ENCODE measurements at places on chromosomes 1 and 21.
A peak's percentile ranks its signal among the peaks of the same experiment; 100 is the strongest.

DNA sequence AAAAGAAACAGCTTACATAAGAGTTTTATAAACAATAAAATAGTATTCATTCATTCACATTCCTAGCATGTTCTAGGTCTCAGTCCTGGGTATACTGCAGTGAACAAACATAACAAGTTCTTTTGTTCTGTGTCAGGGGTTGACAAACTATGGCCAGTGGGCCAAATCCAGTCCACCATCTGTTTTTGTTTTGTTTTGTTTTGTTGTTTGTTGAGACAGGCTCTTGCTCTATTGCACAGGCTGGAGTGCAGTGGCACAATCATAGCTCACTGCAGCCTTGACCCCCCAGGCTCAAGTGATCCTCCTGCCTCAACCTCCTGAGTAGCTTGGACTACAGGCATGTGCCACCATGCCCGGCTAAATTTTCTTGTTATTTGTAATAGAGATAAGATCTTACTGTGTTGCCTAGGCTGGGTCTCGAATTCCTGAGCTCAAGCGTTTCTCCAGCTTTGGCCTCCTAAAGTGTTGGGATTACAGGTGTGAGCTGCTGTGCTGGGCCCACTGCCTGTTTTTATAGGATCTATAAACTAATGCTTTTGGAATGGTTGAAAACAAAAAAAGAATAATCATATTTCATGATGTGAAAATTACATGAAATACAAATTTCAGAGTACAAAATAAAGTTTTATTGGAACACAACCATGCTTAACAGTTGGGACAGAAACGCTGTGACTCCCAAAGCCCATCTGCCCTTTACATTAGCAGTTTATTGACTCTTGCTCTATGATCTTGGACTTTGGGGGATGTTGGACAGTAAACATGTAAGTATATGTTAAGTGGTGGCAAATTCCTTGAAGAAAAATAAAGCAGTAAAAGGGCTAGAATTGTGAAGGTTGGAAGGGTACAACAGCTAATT, 17.9 kb downstream of the CAPZA1 start:
- no peak for DNase-seq

DNA sequence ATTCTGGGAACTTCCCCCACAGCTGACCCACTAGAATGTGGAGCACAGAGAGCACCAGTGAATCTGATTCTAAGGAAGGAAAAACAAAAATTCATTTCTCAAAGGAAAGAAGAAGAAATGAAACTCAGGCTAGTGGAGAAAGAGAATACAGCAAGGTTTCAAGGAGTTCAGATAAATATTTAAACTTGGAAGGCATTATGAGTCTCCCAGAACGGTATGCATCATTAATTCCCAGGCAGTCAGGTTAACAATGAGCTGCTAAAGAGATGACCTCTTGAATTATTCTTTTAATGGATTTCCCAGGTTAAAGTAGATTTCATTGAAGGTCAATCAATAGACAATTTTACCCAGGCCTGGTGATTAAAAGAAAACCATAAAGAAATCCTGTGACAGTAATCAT, 103.6 kb upstream of the KAZN start:
- no peak for DNase-seq

DNA sequence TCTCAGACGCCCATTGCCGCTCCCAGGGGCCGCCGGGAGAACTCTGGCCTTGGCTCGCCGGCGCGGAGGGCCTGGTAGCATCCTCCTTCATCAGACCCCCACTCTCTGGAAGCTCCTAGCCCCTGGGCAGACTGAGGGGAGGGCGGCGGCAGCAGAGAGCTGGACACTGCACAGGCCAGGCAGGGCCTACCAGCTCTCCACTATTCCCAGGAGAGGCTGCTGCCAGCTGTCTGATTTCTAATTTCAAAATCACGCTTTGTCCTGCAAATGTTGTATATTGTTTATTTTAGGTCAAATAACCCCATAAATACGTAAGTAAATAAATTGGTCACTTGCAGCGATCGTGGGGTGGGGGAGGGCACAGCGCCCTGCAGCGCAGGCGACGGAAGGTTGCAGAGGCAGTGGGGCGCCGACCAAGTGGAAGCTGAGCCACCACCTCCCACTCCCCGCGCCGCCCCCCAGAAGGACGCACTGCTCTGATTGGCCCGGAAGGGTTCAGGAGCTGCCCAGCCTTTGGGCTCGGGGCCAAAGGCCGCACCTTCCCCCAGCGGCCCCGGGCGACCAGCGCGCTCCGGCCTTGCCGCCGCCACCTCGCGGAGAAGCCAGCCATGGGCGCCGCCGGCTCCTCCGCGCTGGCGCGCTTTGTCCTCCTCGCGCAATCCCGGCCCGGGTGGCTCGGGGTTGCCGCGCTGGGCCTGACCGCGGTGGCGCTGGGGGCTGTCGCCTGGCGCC, at the start of gene MTARC1:
Gene MTARC1, plus strand, starts transcription at position 577 of the 732 bp plus-strand sequence. Its CDS starts 32 bp downstream, at position 609.
- DNase-seq = peak; percentile 17

DNA sequence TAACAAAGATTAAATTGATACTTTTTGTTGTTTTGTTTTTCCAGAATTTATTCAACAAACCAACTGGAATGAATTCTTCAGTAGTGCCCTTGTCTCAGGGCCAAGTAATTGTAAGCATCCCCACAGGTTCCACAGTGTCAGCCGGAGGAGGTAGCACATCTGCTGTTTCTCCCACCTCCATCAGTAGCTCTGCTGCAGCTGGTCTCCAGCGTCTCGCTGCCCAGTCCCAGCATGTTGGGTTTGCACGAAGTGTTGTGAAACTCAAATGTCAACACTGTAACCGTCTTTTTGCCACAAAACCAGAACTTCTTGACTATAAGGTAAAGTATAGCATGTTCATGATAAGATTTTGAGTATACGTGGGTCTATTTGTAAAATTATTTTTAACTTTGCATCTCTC, 118.5 kb downstream of the ZMYM4 start:
- DNase-seq = no peak

DNA sequence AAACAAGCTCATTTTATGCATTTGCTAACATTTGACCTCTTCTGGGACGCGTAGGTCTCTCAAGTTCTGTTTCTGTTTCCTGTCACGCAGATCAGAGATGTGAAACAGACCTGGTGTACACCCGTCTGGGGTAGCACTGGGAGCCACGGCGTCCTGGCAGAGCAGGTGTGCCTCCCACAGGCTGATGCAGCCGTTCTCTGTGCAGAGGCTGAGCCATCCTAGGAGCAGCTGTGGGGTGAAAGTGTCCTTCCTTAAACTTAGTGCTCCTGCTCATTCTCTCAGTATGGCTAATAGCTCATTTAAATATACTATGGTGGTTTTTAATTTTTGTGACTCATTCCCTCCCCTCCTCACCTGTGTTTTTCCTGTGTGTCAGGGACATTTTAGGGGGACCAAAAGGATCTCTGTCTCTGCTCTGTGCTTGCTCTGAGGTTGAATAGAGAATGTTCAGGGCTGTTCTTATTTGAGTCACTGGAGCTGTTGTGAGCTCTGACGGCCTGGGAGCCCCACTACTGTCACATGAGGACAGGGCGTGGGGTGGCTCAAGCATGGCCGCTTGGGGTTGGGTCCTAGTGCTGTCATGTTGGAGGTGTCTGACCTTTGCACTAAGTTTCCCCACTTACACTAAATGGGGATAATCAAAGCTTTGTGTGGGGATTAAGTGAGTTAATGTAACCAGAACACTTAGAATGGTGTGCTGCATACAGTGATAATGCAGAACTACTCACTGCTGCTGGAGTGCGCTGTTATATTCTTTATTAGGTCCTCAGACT, 43.0 kb downstream of the GALNT2 start:
- peak; percentile 90 for DNase-seq

GRCh38 chr1:66434096-66434495, 99.9 kb upstream of the SGIP1 start:
- no peak for DNase-seq

DNA sequence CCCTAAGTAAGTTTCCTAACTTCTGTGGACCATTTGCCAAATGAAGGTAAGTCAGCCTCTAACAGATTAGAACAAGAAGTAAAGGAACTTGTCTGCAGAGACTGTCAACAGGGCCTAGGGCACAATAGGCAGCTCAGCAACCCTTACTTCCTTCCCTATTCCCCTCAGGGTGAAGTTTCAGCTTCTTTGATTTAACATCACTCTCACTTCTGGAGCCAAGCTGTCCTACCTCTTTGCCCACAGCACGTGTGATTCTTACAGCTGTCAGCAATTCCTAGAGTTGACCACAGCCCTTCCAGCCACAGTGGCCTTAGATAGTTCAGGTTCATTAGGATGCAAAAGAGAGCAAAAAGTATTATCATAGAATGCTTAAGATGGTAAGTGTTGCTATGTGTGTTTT, 7.6 kb upstream of the EIF4G3 start:
- no peak for DNase-seq

DNA sequence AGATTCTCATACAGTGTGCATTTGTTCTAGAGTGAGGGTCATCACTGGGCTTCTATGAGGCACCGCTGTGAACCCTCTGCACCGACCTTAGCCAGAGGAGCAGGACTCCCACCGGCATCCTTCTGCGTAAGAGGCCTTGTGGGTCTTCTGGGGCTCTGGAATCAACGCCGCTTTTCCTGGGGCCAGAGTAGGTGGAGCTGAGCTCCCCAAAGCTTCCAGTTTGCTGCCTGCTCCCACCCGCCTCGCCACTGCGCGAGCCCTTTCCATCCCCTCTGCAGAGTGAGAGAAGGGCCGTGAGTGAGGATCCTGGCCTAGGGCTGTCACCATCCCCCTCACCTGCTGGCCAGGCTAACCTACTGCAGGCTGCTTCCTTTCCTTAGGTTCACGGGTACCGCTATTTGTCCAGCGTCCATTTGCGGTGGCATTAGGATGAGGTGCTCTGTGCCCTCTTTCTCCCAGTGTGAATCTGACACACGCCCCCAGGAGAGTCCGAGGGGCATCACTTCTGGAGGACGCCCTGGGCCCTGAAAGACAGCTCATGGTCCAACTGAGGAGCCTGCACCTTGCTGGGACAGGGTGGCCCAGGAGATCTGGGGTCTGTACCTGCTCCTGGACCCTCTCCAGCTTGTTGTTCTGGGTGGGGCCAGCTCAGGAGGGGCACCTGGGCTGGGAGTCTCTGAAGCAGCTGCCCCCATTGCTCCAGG, 36.2 kb downstream of the UMODL1 start:
- no peak for DNase-seq

- DNase-seq = no peak
Measured at GRCh38 chr1:89931964-89932363, 62.9 kb upstream of the ZNF326 start.

DNA sequence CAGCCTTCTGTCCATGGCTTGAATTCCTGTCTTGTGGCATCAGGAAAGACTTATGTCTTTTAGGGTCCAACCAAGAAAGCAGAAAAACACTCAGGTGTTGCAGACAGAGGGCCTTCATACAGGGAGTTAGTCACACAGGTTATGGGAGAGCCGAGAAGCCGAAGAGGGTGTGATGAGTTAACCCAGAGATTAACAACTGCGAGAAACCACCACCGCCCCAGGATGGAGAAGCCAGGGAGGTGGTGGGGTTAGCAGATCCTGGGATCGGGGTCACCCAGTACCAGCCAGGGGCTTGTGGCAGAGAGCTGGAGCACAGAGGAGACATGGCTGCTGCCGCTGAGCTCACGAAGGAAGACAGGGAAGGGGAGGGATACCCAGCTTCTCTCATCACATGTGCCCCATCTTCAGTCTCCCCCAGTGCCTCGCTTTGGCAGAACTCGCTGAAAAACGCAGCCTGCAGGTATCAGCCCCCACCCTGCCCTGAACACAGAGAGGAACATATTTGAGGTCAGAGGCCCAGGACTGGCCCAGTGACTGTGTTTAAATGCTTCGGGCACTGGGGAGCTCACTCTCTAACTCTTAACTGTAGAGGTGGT, 58.7 kb downstream of the RUNX3 start:
- DNase-seq = no peak

GRCh38 chr1:198641501-198641900, 2.7 kb downstream of the PTPRC start:
- peak; percentile 33 for DNase-seq

DNA sequence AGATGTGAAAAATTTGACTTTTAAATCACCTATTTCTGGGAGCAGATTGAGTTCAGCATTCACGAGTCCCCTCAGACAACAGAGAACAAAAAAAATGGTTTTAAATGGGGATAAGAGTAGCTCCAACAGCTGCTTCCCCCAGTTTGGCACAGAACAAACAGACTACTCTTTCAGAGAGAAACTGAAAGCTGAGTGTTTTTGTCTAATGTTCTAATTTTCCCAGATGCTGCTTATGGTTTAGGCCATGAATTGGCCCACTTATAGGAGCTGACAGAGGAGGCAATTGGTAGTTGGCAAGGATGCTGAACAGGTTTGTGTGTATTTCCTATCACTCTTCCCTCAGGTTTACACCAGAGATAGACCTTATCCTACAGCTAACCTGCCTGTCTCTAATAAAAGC, 1637.4 kb upstream of the PRMT6 start:
- DNase-seq = no peak

GRCh38 chr1:244896550-244896949, 32.2 kb upstream of the HNRNPU start:
- DNase-seq = no peak

DNA sequence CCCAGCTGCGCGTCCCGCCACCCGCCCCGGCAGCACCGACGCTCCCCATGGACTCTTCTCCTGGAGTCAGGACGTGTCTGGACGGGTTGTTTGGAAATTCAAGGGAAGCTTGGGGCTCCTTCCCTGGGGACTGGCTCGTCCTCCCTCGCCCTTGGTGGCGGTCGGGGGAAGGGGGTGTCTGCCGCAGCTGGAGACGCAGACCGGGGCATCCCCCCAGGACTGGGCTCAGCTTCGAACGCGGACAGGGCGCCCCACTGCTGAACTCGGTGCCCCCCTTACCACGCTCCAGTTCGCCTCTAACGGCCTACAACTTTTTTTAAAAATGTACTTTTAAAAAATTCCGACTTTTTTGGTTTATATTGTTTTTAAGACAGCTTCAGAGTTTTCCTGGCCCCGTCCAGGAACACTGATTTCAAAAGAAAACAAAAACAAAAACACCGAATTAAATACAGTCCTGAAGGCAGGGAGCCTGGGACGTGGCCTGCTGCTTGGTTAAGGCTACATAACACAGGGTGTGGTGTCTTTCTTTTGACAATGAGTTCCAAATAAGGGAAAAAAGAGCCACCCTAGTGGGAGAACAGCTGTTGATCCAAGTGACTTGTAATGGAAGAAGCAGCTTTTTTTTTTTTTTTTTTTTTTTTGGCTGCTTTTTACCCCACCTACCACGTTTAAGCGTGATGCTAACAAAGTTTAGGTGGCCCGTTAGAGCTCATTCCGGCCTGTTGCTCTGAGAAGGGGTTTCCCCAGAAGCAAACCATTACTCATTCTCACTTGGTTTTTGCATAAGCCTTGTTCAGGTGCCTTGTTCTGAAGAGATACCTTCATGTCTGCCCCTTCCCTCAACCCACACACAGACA, 862 bp upstream of the DIPK1A start:
- peak; percentile 66 for DNase-seq

DNA sequence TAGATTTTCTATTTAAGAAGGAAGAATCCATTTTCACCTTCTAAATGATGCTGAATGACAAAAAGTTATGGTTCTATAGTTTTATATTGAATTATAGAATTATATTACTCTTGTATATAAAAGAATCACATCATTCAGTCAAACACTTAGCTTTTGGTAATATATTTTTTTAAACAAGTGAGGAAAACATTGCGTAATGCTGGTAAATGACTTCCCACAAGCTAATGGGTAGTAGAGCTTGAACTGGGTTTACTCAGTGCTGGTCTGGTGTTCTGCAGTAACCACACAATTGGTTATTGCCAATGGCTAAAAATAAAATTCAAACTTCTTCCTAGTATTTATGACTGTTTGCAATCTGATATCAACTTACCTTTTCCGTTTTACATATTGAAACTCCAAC, 10.6 kb upstream of the GIPC2 start:
- no peak for DNase-seq
